T-helper 17 cell (primary cell): ENCODE measurements at places on chromosomes 3 and 15.

GRCh38 chr15:42919308-42919707 lies 1.3 kb downstream of the TTBK2 start:
- DNase-seq, result no peak

DNA sequence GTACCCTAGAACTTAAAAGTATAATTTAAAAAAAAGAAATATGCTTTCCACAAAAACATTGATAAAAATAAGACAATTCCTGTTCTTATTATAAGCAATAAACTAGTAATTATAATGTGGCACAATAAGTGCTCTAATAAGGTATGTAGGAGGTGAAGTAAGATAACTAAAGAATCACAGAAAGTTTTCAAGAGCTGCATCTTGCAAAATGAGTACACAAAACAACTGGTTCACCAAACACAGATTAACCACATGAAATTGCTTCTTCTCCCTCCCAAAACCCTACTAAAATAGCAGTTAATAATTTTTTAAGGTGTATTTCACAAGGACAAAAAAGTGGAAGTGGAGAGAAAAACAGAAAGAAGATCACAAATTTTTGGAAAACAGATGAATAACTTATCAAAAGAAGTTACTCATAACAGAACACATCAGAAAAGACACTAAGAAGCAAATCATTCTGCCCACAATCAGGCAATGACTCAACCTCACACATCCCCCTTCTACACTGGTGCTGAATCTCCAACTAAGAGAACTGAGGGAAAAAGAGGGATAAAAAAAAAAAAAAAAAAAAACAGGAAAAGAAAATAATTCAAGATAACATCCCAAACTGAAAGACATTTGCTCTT lies 64.2 kb downstream of the TBC1D5 start:
- DNase-seq, result no peak

- DNase-seq, result no peak
Observed at GRCh38 chr3:111681661-111682426, 86.7 kb upstream of the ZBED2 start.

DNA sequence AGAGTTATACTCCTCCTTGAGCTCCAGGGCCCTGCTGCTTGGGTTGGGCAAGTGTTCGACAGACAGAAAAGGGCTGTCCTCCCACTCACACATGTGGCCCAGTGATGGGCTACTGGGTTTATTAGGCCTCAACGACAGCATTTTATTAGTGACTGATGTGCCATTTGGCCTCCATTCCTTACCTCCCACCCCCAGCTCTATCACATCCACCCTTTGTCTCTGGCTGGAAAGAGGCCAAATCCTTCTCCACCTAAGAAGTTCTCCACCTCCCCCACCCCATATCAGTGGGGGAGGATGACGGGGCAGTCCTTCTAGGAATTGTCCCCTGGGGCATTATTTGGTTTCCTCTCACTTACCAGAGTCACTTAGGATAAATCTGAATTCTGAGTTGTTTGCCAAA lies 57.1 kb upstream of the WNT5A start:
- no peak for DNase-seq

- DNase-seq, result no peak
Observed at GRCh38 chr3:178787960-178788359, 251.7 kb downstream of the KCNMB2 start.
